ENCODE measurements at places on chromosomes 3 and 15. TPM values are rescaled to one million over a fixed set of nuclear protein-coding genes. Genes with fewer than 3 reads are reported as not detected.

Gene FILIP1L
- 27.8 TPM for total RNA-seq

Gene SERPINI1
- total RNA-seq = 18.3 TPM

Gene FAM174B
- 59.6 TPM for total RNA-seq

Gene FEZF2
- not detected for total RNA-seq

Gene NPAP1
- total RNA-seq = 0.34 TPM

Gene EPHA6
- total RNA-seq = 0.31 TPM

Gene RHOV
- 2.1 TPM for total RNA-seq

Gene GOLGA6L4
- total RNA-seq = 5.2 TPM

Gene C3orf49
- total RNA-seq = not detected

Gene TLR9
- total RNA-seq = 0.20 TPM

Gene RAB5A
- total RNA-seq = 52.0 TPM

All from lung (tissue), 17 donors.